ENCODE measurements at places on chromosomes 5 and 9. TPM values are rescaled to one million over a fixed set of nuclear protein-coding genes. Genes with fewer than 3 reads are reported as not detected.

GRCh38 chr9:110707419-110707818 is 38.8 kb downstream of the MUSK start:
- no peaks in the 10 kb centered on the region for H3K27me3 ChIP-seq
- no peak for DNase-seq
- no peaks in the 10 kb centered on the region for H3K36me3 ChIP-seq
- no peaks in the 10 kb centered on the region for H3K4me1 ChIP-seq
- H3K4me3 ChIP-seq, result no peak overlapping the region

Gene AGXT2
- total RNA-seq, result not detected

- H3K4me3 ChIP-seq, result no peak overlapping the region
- no peak for DNase-seq
- peaks cover 10% of the 10 kb centered on the region for H3K27me3 ChIP-seq
- H3K27ac ChIP-seq, result no peak overlapping the region
- H3K36me3 ChIP-seq, result no peaks in the 10 kb centered on the region
Observed at GRCh38 chr9:19496321-19497050, 87.7 kb downstream of the ACER2 start.

Gene MLANA
- not detected for total RNA-seq

Measured in activated CD4-positive, alpha-beta T cell treated with anti-CD3 and anti-CD28 coated beads, Interleukin-2, amount 10 ng/mL, durations not matched to agents 7 days and 5 days (primary cell).